ENCODE measurements at places on chromosomes 7 and 10. TPM values are rescaled to one million over a fixed set of nuclear protein-coding genes. Genes with fewer than 3 reads are reported as not detected.

DNA sequence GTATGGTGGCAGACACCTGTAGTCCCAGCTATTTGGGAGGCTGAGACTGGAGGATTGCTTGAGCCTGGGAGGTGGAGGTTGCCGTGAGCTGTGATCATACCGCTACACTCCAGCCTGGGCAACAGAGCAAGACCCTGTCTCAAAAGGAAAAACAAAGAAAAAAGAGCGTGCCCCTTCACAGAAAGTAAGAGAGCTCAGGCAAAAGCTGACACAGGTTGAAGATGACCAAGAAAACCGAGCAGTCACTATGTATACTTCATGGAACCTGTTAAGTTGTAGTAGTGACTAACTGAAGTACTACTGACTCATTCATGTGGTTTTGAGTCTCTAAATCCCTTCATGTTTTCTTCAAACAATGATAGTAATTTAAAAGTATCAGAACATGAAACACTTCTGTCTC lies 1.2 kb upstream of the PRRT4 start:
- peak; percentile 66 for DNase-seq

- DNase-seq, result peak; percentile 99
These were observed 177.1 kb upstream of the SVIL start for GRCh38 chr10:29811751-29812427.

DNA sequence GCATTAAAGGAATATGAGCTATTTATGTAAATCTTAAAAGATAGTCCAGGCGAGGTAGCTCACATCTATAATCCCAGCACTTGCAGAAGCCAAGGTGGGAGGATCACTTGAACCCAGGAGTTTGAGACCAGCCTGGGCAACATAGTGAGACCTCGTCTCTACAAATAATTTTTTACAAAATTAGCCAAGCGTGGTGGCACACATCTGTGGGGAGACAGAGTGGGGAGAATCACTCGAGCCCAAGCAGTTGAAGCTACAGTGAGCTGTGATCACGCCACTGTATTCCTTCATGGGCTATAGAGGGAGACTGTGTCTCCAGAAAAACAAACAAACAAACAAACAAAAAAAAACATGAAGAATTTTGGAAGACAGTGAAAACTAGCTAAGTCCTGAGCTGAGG lies 28.4 kb downstream of the HERC4 start:
- DNase-seq, result no peak

DNA sequence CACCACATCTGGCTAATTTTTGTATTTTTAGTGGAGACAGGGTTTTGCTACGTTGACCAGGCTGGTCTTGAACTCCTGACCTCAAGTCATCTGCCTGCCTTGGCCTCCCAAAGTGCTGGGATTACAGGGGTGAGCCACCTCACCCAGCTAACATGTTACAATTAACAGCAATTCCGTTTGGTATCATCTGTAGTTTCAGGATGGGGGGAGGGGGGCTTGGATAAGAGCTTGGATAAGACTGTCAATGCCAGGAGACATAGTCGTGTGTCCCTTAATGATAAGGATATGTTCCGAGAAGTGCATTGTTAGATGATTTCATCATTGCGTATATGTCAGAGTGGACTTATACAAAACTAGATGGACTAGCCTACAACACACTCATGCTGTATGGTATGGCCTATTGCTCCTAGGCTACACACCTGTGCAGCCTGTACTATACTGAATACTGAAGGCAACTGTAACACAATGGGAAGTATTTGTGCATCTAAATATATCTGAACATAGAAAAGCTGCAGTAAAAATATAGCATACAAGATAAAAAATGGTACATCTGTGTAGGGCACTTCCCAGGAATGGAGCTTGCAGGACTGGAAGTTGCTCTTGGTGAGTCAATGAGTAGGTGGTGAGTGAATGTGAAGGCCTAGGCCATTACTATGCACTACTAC lies 103.9 kb upstream of the TNS3 start:
- peak; percentile 55 for DNase-seq

GRCh38 chr10:104076743-104077160 lies 8.9 kb downstream of the COL17A1 start:
- DNase-seq, result no peak

DNA sequence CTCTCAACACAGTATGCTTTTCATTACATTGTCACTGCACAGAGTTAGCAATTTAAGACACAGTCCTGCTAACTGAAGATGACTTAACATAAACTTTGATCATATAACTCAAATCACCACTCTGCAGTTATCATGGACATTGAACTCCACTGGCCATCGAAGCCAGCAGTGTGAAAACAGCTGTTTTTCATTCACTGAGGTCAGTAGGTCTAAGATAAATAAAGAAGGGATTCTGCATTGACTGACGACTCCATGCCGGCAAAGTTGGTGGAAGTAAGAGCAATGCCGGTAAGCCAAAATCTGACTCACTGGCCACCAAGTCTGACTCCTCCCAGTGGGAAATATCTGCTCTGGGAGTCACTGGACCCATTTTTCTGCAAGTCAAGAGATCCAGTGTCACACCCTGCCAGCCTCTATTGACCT lies 449.9 kb upstream of the ANKRD30A start:
- DNase-seq, result peak; percentile 86

DNA sequence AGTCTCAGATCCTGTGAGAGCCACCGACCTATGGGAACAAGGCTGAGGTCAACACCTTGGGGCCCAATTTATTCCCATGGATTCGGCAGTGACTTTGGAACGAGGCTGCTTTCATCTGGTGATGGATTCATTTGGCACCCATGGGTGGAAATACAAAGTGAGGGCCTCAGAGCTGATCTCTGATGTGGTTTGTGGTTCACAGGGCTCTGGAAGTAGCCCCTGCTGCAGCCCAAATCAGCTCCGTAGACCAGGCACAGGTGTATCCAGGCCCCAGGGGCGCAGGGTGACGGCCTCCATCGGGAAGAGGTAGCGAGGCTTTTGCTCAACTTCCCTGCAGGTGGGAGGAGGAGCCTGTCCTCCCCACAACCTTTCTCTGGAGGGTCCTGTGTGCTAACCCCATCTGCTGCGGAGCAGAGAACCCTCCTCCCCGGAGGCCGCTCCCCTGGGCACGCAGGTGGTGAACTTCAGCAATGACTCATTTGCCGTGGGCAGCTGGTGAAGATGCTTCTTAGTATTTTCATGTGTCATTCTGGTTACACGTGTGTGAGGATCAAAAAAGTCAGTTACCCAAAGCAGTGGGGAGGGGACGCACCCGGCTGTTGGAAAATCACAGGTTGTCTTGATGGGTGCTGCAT lies 7.5 kb upstream of the JAKMIP3 start:
- DNase-seq, result no peak

The NEUROD6 gene
- total RNA-seq, result not detected

The CTAGE8 gene
- 0.98 TPM for total RNA-seq

The ZNF488 gene
- 1.4 TPM for total RNA-seq

The ANXA7 gene
- 74.7 TPM for total RNA-seq

The WNT2 gene
- total RNA-seq, result 0.07 TPM
